ENCODE measurements at places on chromosomes 4 and X.

GRCh38 chr4:173272314-173272713, 61.8 kb downstream of the HMGB2 start:
- no peak for DNase-seq

DNA sequence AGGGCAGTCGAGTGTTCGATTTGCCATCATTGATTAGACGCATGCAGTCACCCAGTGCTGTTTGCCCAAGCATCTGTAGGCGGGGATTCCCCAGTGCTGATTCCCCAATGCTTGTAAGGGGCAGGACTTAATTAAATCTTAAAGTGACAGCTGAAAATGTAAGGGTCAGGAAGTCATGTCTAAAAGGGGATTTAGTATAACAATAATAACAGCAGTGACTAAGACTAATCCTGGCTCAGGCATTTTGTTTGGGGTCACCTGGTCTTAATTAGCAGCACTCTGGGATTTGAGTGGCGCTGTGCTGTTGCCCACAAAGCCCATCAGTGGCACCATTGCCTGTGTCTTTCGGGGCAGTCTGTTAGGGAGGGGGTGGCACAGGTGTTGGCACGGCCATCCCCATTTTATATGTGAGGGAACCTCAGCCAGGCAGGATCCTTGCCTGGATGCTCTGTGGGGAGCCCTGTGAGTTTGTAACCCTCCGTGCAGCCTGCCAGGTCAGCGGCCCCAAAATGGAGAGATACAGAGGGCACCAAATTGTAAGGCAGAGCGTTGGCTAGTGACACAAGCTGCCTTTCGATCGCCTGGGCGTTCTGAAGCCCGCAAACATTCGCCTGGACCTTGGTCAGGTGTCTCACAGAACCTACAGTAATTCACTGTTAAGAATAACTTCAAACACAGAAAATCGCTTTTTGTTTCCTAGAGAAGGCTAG, 146.7 kb downstream of the TBL1X start:
- no peak for DNase-seq

GRCh38 chr4:19194672-19195071, 1057.0 kb upstream of the SLIT2 start:
- DNase-seq, result no peak

- DNase-seq, result no peak
These were observed 22.3 kb downstream of the RPS6KA6 start for GRCh38 chrX:84165711-84166110.

DNA sequence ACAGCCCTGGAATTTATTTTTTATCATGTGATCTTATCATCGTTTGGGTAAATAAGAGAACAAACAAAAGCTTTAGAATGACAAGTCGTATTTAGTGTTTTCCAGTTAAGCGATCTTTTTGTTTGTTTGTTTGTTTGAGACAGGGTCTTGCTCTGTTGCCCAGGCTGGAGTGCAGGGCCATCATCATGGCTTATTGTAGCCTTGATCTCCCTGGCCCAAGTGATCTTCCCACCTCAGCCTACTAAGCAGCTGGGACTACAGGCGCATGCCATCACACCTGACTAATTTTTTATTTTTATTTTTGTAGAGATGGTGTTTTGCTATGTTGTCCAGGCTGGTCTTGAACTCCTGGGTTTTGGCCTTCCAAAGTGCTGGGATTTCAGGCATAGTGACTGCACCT, 57.1 kb upstream of the PDLIM3 start:
- DNase-seq, result no peak

- no peak for DNase-seq
These were observed 108.2 kb upstream of the ADRA2C start for GRCh38 chr4:3657902-3658529.

DNA sequence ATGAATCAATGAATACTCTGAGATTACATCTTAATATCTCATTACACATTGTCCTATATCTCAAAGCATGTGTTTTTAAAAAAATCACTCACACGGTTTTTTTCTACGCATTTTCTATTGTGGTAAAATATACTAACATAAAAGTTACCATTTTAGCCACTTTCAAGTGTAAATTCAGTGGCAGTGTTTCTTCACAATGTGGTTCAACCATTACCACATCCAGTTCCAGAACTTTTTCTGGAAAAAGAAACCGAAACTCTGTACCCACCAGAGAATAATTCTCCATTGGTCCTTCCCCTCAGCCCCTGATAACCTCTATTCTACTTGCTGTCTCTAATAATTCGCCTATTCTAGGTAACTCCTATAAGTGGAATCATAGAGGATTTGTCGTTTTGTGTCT, 35.3 kb upstream of the ACSL1 start:
- DNase-seq, result no peak

DNA sequence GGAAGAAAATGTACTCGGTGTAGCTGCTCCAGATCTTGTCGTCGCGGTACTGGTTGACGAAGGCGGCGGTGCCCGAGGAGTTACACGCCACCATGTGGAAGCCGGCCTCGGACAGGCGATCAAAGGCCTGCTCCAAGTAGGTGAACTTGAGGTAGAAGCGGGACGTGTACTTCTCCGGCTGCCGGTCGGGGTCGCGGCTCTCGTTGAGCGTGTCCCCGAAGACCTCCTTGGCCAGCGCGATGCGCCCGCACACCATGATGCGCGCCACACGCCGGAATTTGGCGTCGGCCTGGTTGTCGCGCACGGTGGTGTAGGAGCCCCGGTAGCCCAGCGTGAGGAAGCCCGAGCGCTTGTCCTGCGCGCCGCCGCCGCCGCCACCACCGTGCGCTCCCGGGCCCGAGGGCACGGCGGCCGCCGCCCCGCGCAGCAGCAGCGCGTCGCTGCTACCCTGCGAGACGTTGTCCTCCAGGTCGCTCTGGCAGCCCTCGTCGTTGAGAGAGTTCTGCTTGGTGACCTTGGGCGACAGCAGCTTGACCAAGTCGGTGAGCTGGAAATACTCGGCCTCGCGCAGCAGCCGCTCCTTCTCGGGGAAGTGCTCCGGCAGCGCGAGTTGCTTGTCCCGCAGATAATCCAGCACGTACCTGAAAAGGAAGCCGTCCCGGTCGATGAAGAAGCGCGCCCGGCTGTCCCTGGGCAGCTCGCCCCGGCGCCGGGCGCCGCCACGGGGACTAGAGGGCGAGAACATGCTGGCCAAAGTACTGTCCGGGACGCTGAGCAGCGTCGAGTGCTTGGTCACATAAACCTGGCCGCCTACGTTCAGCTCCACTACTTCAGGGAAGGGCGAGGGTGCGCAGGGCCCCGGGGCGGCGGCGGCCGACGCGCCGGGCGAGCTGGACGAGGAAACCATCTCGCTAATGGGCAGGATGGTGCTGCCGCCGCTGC, 775 bp downstream of the KCTD8 start:
- no peak for DNase-seq

- no peak for DNase-seq
These were observed 75.2 kb upstream of the NUDT6 start for GRCh38 chr4:122997463-122998101.

GRCh38 chrX:153064061-153064460, 7.8 kb downstream of the PNMA3 start:
- DNase-seq, result no peak

- DNase-seq, result no peak
These were observed 19.8 kb upstream of the PLCXD1 start for GRCh38 chrX:261167-261918.

DNA sequence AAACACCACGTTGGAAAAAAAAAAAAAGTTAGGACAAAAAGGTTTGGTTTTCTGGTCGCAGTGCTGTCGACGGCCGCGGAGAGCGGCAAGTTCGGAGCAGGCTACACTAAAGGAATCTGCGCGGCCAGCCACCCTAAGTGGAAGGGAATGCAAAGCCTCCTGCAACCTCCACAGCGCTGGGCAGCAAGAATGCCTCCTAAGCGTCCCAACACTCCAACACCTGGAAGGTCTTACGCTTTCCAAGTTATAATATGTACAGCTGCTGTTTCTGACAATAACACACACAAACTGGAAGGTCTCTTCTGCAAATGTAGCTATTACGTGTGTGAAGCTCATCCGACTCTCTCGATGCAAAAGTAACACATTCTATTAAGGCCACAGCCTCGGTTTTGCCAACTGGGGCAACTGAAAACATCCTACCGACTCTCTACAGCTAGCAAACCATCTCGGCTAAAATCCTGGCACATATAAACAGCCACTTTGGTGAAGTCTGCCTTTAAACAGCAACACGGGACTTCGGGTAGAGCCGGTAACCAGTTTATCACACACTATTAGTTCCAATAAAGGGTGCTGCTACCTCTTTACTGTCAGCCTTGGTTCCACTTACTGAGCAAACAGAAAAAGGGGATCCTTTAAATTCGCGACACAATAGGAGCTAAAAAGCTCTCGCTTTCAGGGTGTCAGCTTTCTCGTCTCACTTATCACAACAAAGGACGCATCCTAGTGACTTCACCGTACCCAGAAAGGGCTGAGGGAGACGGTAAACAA, 895 bp downstream of the SMIM14 start:
- no peak for DNase-seq

DNA sequence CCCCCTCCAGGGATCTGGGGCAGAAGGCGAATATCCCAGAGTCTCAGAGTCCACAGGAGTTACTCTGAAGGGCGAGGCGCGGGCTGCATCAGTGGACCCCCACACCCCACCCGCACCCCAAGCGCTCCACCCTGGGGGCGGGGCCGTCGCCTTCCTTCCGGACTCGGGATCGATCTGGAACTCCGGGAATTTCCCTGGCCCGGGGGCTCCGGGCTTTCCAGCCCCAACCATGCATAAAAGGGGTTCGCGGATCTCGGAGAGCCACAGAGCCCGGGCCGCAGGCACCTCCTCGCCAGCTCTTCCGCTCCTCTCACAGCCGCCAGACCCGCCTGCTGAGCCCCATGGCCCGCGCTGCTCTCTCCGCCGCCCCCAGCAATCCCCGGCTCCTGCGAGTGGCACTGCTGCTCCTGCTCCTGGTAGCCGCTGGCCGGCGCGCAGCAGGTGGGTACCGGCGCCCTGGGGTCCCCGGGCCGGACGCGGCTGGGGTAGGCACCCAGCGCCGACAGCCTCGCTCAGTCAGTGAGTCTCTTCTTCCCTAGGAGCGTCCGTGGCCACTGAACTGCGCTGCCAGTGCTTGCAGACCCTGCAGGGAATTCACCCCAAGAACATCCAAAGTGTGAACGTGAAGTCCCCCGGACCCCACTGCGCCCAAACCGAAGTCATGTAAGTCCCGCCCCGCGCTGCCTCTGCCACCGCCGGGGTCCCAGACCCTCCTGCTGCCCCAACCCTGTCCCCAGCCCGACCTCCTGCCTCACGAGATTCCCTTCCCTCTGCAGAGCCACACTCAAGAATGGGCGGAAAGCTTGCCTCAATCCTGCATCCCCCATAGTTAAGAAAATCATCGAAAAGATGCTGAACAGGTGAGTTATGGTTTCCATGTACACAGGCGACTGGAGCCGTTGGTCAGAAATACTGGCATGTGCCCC, at the start of gene CXCL1:
Gene CXCL1 (plus strand): TSS at position 264 of the 926 bp plus-strand sequence. CDS start 78 bp downstream, at position 342.
- no peak for DNase-seq

Measured in cortex of kidney (tissue), 1 donor.